K562 (cell line): ENCODE measurements at places on chromosomes 5 and 9. TPM values are rescaled to one million over a fixed set of nuclear protein-coding genes. Genes with fewer than 3 reads are reported as not detected.

- DNase-seq, result no peak
- H3K4me3 ChIP-seq, result no peak overlapping the region
- no peaks in the 10 kb centered on the region for H3K27me3 ChIP-seq
- H3K4me1 ChIP-seq, result no peaks in the 10 kb centered on the region
- peaks cover 87% of the 10 kb centered on the region for H3K36me3 ChIP-seq
These were observed 37.5 kb downstream of the NAA35 start for GRCh38 chr9:85978496-85978895.

Gene ZBED3
- total RNA-seq, result 0.04 TPM in 1 of 2 replicates, not detected in the other

GRCh38 chr9:36208521-36209253 lies 18.0 kb downstream of the CLTA start:
- no peak for DNase-seq
- no peak overlapping the region for H3K4me3 ChIP-seq
- no peaks in the 10 kb centered on the region for H3K27me3 ChIP-seq
- H3K4me1 ChIP-seq, result no peaks in the 10 kb centered on the region; the same call in 1 of the 2 replicates

- peak overlapping the region; percentile 99 for H3K4me3 ChIP-seq
- peaks cover 20% of the 10 kb centered on the region; the same call in 2 of the 3 replicates for H3K4me1 ChIP-seq
- peak overlapping the region; percentile 88 for H3K27ac ChIP-seq
- no peaks in the 10 kb centered on the region for H3K27me3 ChIP-seq
- no peak for DNase-seq
These were observed 606 bp downstream of the TBC1D13 start for GRCh38 chr9:128787659-128788058.

DNA sequence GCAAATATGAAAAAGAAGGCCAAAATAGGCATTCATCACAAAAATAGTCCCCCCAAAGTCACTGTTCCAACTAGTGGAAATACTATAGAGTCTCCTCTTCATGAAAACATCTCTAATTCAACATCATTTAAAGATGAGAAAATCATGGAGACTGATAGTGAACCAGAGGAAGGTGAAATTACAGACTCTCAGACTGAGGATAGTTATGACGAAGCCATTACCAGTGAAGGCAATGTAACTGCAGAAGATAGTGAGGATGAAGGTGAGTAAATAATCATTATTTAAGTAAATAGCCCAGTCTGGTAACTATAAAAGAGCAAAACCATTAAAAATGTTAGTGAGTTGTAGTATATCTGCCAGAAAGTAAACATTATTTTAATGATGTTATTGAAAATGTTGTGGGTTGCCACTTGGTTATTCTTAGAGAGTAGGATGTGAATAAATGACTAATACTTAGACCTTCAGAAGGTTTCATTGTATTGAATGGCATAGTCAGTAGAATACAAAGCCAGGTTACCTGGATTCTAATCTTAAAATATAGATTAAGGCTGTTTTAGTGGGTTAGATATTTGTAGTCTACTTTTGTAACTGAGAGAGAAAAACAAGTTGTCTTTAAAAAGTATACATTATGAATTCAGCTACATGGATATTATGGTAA lies 16.3 kb downstream of the AGGF1 start:
- peaks cover 29% of the 10 kb centered on the region for H3K36me3 ChIP-seq
- no peaks in the 10 kb centered on the region for H3K27me3 ChIP-seq
- H3K4me3 ChIP-seq, result no peak overlapping the region
- H3K4me1 ChIP-seq, result no peaks in the 10 kb centered on the region

DNA sequence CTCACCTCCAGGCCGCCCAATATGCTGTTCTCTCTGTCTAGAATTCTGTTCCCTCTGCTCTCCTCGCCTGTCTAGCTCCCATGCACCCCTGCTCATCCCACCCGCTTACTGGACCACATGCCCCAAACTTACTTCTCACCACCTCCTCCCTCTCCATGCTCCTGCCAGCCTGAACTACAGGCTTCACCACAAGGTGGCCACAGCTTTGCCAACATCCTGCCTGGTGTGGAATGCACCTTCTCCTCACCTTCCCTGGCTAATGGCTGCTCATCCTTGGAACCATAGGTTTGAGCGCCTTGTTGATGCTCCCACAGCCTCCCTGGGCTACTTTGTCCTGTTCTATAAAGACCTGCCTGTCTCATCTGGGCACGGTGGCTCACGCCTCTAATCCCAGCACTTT lies 9.6 kb downstream of the LAMC3 start:
- H3K27ac ChIP-seq, result no peak overlapping the region
- peaks cover 85% of the 10 kb centered on the region for H3K27me3 ChIP-seq
- DNase-seq, result no peak
- H3K4me3 ChIP-seq, result no peak overlapping the region
- no peaks in the 10 kb centered on the region for H3K36me3 ChIP-seq

Gene ZNF883
- total RNA-seq, result 2.3 and 2.6 TPM in 2 replicates

- H3K27me3 ChIP-seq, result no peaks in the 10 kb centered on the region
- no peak overlapping the region for H3K4me3 ChIP-seq
- no peak for DNase-seq
- no peaks in the 10 kb centered on the region for H3K4me1 ChIP-seq
These were observed 148.2 kb upstream of the LRRTM2 start for GRCh38 chr5:139023286-139023685.

- no peaks in the 10 kb centered on the region for H3K36me3 ChIP-seq
- H3K4me1 ChIP-seq, result no peaks in the 10 kb centered on the region
- no peak overlapping the region for H3K27ac ChIP-seq
- DNase-seq, result no peak
- no peaks in the 10 kb centered on the region for H3K27me3 ChIP-seq
- H3K4me3 ChIP-seq, result no peak overlapping the region
These were observed 1185.0 kb upstream of the CDH18 start for GRCh38 chr5:21173036-21173435.

DNA sequence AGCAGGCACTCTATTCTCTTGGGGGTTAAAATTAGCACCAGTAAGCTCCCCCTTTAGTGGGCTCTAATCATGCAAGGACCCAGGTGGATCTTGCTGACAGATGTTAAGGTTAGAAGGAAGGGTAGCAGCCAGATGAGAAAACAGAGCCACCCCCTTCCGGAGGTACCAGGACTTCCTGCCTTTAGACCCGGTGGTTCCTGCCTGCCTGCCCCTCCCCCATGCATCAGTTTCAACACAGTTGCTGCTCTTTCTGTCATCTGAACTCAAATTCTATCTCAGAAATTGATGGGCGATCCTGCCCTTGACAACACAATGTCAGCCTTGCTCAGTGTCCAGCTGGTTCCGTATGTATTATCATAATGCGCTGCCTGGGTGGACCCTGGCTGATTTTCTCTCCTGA lies 287.3 kb downstream of the EBF1 start:
- no peak overlapping the region for H3K4me3 ChIP-seq
- H3K4me1 ChIP-seq, result no peaks in the 10 kb centered on the region
- H3K27ac ChIP-seq, result no peak overlapping the region
- H3K27me3 ChIP-seq, result no peaks in the 10 kb centered on the region
- no peak for DNase-seq

- H3K27me3 ChIP-seq, result no peaks in the 10 kb centered on the region
- DNase-seq, result no peak
- no peak overlapping the region for H3K4me3 ChIP-seq
- H3K36me3 ChIP-seq, result no peaks in the 10 kb centered on the region
These were observed 31.4 kb upstream of the RAB3C start for GRCh38 chr5:58551492-58551891.

Gene LCN1
- not detected in 2 replicates for total RNA-seq

GRCh38 chr9:134234001-134234660 lies 69.8 kb upstream of the RNU6ATAC start:
- no peak overlapping the region for H3K27ac ChIP-seq
- H3K36me3 ChIP-seq, result no peaks in the 10 kb centered on the region
- no peak overlapping the region for H3K4me3 ChIP-seq
- H3K4me1 ChIP-seq, result no peaks in the 10 kb centered on the region
- H3K27me3 ChIP-seq, result peaks cover 59% of the 10 kb centered on the region

GRCh38 chr5:142079306-142079721 lies 29.3 kb upstream of the NDFIP1 start:
- H3K4me3 ChIP-seq, result no peak overlapping the region
- H3K4me1 ChIP-seq, result no peaks in the 10 kb centered on the region; the same call in 1 of the 2 replicates
- H3K27me3 ChIP-seq, result no peaks in the 10 kb centered on the region
- H3K36me3 ChIP-seq, result no peaks in the 10 kb centered on the region

DNA sequence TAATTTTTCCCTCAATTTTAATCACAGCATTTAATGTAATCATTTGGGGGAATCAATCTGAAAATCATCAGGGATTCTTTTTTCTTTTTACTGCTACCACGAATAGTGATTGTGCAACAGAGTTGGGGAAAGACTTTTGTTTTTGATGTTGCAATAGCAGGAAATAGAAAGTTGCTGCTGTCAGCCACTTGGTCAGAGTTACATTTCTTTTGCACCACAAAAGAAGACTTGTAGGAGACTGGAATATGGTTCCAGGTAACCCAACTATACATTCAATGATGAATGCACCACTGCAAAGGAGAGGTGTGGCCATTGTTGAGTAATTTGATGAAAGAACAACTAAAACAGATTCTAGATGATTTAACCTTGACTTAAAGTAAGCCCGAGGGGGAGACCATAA lies 46.3 kb upstream of the PALM2AKAP2 start:
- H3K27me3 ChIP-seq, result no peaks in the 10 kb centered on the region
- no peaks in the 10 kb centered on the region for H3K36me3 ChIP-seq
- no peaks in the 10 kb centered on the region for H3K4me1 ChIP-seq
- no peak for DNase-seq
- no peak overlapping the region for H3K4me3 ChIP-seq
- H3K27ac ChIP-seq, result no peak overlapping the region

DNA sequence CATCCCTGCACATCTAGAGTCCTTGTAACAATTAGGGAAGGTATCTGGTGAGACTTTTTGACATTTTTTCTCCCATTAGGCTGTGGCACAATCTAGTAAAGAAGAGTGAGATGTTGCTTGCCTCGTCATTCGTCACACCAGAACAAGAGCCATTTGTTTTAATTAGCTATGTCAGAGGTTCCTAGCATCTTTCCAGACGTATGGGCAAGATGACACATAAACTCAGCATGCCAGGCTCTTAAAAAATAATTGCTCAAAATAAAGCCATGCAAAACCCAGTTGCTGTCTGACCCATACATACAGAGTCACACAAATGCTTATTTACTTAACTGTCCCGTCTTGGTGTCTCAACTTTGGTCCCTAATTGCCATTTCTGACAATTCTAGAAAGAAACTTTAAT lies 125.9 kb downstream of the TRPM3 start:
- H3K36me3 ChIP-seq, result no peaks in the 10 kb centered on the region
- no peaks in the 10 kb centered on the region for H3K27me3 ChIP-seq
- no peaks in the 10 kb centered on the region for H3K4me1 ChIP-seq
- no peak overlapping the region for H3K27ac ChIP-seq
- no peak overlapping the region for H3K4me3 ChIP-seq
- no peak for DNase-seq

DNA sequence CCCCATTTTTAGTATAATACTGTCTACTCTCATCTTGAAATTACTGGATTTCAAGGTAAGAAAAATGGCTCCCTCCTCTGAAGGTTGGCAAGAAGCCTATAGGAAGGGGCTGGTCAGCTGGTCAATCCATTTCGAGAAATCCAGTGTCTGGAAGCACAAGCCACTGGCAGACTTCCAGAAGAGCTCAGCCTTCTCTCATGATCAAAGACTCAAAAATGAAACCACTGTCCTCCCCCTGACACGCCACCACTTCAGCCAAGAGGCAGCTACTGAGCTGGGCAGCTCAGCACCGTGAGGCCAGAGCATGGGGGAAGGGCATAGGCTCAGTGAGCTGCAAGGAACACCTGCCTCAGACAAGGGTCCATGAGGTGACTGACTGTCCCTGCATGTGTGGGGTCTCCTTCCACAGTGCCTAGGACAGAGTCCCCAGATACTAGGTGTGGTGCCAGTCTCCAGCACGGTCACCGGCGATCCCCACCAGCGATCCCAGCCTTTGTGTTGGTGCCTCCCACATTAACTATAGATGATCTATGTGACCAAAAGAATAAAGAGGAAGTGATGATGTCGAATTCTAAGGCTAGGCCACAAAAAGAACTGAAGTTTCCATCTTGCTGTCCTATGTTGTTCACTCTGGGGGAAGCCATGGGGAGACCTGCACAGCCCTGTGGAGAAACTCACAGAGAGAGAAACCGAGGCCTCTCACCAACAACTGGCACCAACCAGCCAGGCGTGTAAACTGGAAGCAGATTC lies 100.1 kb upstream of the LRRTM2 start:
- H3K4me1 ChIP-seq, result peaks cover 13% of the 10 kb centered on the region
- H3K4me3 ChIP-seq, result no peak overlapping the region
- H3K27ac ChIP-seq, result peak overlapping the region; percentile 47; the same call in 1 of the 3 replicates
- DNase-seq, result peak; percentile 34

Gene MARCOL
- total RNA-seq, result not detected in 2 replicates

DNA sequence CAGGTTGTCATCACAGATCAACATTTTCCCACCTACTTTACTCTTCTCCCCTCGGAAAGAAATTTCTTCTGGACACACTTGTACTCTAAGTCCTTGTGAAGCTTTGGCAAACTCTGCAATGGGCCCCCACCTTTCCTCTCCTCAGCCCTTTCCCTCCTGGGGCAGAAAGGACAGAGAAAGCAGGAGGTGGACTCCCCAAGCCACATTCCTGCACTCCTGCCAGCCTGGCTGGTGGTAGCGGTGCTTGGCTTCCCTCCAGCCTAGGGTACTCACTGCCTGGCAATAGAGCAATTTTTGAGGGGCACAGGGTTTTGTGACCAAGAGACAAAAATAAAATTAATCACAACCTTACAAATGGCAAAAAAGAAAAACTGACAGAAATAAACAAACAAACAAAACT lies 451.4 kb downstream of the ZSWIM6 start:
- H3K27ac ChIP-seq, result no peak overlapping the region
- no peaks in the 10 kb centered on the region for H3K36me3 ChIP-seq
- no peaks in the 10 kb centered on the region; the same call in 1 of the 3 replicates for H3K27me3 ChIP-seq
- H3K4me3 ChIP-seq, result no peak overlapping the region
- no peaks in the 10 kb centered on the region for H3K4me1 ChIP-seq

DNA sequence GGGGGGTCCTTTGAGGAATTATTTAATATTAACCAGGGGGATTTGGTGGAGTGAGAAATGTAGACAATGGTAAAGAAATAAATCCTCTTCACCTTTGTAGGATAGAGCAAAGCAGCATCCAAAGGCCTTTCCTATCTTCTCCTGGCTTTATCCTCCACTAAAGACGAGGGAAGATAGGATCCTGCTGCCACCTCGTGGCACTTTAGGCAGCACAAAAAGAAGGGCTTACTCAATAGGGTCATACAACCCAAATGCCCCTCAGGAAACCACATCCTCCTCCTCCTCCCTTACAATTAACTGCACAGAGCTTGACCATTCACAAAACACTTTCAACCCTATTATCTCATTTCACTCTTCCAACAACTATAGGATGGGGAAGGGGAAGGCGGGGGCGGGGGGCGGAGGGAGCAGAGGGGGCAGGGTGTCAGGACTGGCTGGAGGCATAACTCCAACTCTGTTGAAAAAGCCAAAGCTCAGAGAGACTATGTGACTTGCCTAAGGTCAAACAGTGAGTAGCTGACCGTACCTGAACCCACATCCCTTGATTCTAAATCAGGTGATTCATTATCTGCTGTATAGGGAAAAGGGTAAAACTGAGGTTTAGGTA lies 45.4 kb upstream of the MYOT start:
- H3K27ac ChIP-seq, result no peak overlapping the region
- H3K36me3 ChIP-seq, result no peaks in the 10 kb centered on the region
- 0 out of 3 replicates have a peak, but pooled peaks cover 2% of the 10 kb centered on the region for H3K27me3 ChIP-seq
- H3K4me3 ChIP-seq, result no peak overlapping the region
- DNase-seq, result peak; percentile 9

GRCh38 chr5:79081779-79082178 lies 12.2 kb downstream of the BHMT2 start:
- peaks cover 18% of the 10 kb centered on the region for H3K27me3 ChIP-seq
- no peaks in the 10 kb centered on the region for H3K4me1 ChIP-seq
- H3K36me3 ChIP-seq, result no peaks in the 10 kb centered on the region
- H3K27ac ChIP-seq, result no peak overlapping the region
- H3K4me3 ChIP-seq, result no peak overlapping the region
- DNase-seq, result no peak
